ENCODE measurements at places on chromosomes 6 and 20.
A peak's percentile ranks its signal among the peaks of the same experiment; 100 is the strongest.

DNA sequence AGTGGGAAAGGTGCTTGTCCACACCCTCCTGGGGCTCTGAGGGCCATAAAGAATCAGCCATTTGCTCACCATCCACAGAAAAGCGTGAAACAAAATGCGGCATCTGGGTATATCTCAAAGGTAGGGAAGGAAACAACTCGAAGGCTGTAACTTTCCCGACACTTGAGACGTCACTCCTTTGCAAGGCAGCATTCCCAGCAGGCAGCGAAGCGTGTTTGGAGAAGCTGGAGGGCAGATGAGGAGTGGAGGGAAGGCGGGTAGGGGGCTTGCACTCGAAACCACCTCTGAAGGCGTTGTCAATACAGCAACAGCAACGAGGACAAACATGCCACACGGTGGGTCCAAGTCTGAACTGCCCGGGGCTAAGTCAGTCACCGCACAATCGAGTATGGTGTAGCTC is 98.4 kb downstream of the FOXC1 start:
- no peak for DNase-seq

- peak; percentile 87 for DNase-seq
Observed at GRCh38 chr6:140051521-140052512, 677.4 kb upstream of the CITED2 start.

GRCh38 chr6:85482206-85482904 is 32.5 kb downstream of the NT5E start:
- peak; percentile 94 for DNase-seq

DNA sequence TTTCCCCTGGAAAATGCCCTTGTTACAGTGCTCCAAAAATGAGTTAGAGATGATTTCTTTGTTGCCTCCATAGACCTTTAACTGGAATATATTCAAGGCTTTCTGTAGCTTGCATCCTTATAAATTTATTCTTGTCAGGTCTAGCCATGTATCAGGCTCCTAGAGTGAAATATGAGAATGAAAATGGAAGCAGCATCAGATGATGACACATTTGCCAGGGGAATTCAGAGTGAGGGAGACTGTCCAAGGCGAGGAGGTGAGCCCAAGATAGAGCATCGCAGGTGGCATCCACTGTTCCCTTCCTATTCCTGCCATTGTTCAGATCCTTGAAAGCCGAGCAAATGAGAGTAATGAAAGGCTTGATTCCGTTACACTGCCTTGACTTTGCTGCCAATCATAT is 386.8 kb downstream of the SAMD5 start:
- DNase-seq, result no peak

GRCh38 chr20:31581391-31581790 is 23.7 kb upstream of the ID1 start:
- no peak for DNase-seq

- peak; percentile 48 for DNase-seq
Observed at GRCh38 chr6:109484122-109484521, 1.1 kb upstream of the ZBTB24 start.

- DNase-seq, result no peak
Observed at GRCh38 chr6:31308050-31308844, 36.4 kb upstream of the HLA-C start.

DNA sequence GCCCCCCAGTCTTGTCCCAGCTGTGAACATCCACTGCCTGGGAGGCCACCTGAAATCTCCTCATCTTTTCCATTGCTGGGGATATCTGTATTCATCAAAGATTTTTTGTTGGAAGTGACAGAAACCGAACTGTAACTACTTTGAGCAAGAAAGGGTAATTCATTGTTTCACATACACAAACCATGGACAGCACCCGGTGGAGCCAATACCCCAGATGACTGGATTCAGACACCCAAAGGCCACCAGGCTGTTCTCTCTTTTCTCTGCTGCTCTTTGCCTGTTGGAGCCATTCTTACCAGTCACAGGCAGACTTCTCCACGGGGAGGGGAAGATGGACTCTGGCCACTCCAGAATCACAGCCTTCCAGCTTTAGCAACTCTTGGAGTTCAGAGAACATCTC is 11.7 kb upstream of the RALY start:
- DNase-seq, result no peak

DNA sequence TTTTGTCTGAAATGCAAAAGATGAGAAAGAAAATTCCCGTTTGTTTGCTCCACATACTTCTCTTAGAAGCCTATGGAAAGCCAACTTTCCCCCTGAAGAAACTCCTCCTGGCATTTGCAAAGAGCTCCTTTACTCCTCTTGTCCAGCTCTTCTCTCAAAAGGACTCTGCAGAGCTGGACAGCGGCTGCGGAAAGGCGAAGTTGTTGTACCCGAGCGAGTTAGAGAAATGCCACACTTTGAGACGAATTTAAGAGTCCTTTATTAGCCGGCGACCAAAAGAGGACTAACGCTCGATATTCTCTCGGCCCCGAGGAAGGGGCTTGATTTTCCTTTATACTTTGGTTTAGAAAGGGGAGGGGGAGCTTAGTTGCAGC is 157.8 kb downstream of the TRIM27 start:
- no peak for DNase-seq

GRCh38 chr20:23445596-23446217 is 6.2 kb downstream of the CSTL1 start:
- DNase-seq, result peak; percentile 94

GRCh38 chr6:89554106-89554505 is 84.4 kb downstream of the LYRM2 start:
- DNase-seq, result no peak

- DNase-seq, result no peak
Observed at GRCh38 chr6:163159110-163159509, 255.4 kb upstream of the QKI start.

GRCh38 chr20:49906101-49906604 is 9.2 kb downstream of the SPATA2 start:
- peak; percentile 81 for DNase-seq

- no peak for DNase-seq
Observed at GRCh38 chr6:106300020-106300780, 25.4 kb downstream of the ATG5 start.

GRCh38 chr6:170229851-170230519 is 60.9 kb downstream of the DLL1 start:
- no peak for DNase-seq

GRCh38 chr6:163355426-163355991 is 59.0 kb upstream of the QKI start:
- peak; percentile 71 for DNase-seq
